ENCODE measurements at places on chromosomes 16 and 17. TPM values are rescaled to one million over a fixed set of nuclear protein-coding genes. Genes with fewer than 3 reads are reported as not detected.

The GRIN2C gene
- total RNA-seq = 0.98 TPM

The ANKFN1 gene
- total RNA-seq = 4.4 TPM

The CACNA1H gene
- total RNA-seq = 21.4 TPM

The ABCA9 gene
- 3.7 TPM for total RNA-seq

The TAT gene
- total RNA-seq = not detected

The RBFOX1 gene
- 68.8 TPM for total RNA-seq

The LGALS9 gene
- 1.7 TPM for total RNA-seq

The PLLP gene
- total RNA-seq = 1.5 TPM

The KRTAP9-9 gene
- total RNA-seq = not detected

The PIPOX gene
- total RNA-seq = 3.0 TPM

The KRTAP4-6 gene
- total RNA-seq = not detected

The CMTR2 gene
- total RNA-seq = 24.6 TPM

The CA5A gene
- not detected for total RNA-seq

The MT3 gene
- total RNA-seq = 12.8 TPM

The ASGR2 gene
- total RNA-seq = not detected

The SYNGR3 gene
- total RNA-seq = 64.4 TPM

The IRX6 gene
- not detected for total RNA-seq

The PPP1R1B gene
- total RNA-seq = 20.7 TPM

Measured in temporal lobe (tissue), 4 donors.